ENCODE measurements at places on chromosomes 11 and 22.

GRCh38 chr11:70883973-70884623 is 368.3 kb downstream of the SHANK2 start:
- DNase-seq, result no peak

DNA sequence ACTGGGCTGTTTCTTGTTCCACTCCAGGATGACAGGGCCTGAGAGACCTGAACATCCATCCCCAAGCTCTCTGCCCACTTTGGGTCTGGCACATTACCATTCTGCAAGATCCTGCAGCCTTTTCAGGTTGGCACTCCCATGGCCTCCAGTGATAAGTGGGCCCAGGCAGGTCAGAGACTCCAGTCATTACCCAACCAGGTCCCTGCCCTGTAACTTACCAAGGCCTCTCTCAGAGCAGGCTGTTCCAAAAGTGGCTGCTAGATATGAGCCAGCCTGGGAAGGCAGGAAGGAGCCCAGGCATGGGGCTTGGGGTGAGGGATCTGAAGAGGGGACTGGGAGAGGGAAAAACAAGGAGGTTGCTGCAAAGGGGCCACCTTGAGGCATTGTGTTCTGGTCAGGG is 35.9 kb downstream of the KCNQ1OT1 start:
- DNase-seq, result no peak

- DNase-seq, result no peak
These were observed 318.7 kb downstream of the BUD13 start for GRCh38 chr11:116454020-116454645.

- no peak for DNase-seq
These were observed 20.1 kb upstream of the BDNF start for GRCh38 chr11:27720277-27720830.

- DNase-seq, result no peak
These were observed 171.5 kb downstream of the SBF2 start for GRCh38 chr11:10122326-10123197.

GRCh38 chr22:46287873-46288751 is 8.6 kb upstream of the GTSE1 start:
- no peak for DNase-seq

GRCh38 chr11:13119361-13119760 is 110.2 kb downstream of the RASSF10 start:
- DNase-seq, result no peak

GRCh38 chr11:99015634-99016454 is 4.9 kb upstream of the CNTN5 start:
- no peak for DNase-seq

GRCh38 chr11:86050196-86050709 is 18.6 kb downstream of the PICALM start:
- DNase-seq, result no peak

DNA sequence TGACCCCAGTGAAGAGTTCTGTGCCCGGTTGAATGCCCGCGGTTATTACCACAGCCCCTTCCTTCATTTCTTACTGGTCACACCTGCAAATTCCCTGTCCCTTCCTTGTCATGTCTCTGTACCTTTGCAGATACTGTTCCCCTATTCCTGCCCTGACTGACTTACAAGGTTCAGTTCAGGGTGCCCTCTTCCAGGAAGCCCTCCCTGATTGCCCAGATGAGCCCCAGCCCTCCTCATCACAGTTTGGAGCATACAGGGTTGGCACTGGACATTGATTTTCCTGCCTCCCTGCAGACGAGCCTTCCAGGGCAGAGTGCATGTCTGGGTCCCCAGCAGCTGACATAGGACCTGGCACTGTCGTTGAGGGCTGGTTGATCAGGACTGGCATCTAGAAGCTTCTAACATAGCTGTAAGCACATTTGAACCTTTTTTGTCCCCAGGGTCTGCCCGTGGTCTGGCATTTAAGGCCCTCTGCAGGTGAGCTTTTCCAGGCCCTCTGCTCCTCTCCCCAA is 70.4 kb upstream of the SHISAL1 start:
- no peak for DNase-seq

DNA sequence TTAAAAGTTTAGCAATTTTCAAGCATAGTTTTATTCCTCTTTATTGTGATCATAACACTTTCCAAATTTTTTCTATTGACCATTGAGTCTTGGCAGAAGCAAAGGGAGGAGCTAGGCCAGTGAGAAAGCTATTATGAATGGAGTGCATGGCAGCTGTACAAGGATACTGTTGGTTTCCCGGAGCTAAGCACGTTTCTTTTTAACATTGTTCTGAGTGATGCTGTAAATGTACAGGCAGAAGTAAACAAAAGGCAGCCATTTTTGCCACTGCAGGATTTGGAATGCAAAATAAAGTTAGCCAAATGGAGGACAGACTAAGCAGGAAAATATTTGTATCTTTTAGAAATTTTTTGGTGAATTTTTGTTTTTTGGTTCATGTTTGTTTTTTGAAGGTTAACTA is 16.2 kb downstream of the CBL start:
- no peak for DNase-seq

DNA sequence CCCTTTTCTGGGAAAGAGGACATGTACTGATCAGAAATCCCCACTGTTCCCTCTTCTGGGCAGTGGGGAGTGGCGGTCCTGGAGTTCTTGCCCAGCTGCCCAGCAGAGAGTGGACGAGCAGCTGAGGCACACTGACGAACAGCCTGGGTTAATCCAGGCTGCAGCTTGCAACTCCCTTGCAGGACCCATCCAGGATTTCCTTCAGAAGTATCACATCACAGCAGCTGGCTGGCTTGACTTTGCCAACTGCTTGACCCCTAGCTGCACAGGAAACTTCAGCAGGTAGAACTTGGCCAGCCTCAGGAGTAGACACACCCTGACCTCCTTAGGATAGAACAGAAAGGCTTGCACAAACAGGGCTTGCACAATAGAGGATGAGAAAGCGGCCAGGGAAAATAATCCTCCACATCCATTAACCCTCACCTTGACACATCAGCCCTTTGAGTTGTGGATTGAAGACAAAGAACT is 27.9 kb upstream of the FZD4 start:
- no peak for DNase-seq

DNA sequence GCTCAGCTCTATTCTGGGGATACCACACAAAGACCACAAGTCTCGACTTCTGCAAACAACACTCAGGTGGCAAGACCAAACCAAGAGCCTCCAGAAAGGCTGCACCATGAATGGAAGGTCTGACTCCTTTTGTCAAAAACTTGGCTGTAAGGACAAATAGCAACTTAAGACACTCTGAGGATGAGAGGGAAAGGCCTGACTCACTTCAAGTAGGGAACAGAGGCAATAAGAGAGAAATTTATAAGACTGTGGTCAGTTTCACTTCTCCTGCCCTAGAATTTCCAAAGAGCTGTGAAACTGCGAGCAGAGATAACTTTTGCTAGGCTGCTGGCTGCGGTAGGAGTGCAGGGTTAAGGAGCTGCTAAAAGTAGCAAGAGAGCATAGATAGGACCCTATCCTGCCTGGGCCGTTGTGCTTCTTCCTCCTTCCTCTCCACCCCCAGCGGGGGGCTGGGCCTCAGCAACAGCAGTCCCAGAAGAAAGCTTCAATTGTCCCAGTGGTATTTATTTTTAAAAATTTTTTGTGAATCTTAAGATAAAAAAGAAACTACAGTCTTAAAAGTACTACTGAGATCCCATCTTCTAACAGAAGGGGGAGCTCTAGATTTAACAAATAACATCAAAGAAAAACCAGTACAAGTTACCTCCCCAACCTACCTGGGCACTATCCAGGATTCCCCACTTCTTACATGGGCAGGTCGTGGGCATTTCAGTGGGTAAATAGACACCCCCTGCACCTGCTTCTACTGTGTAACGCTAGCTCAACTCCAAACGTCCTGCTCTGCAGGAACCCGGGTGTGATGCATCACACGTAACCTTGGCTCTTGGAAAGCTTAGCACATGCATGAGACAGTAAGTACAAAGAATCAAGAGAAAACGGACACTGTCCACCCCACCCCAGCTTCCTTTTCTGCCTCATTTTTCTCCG is 66.4 kb downstream of the SGSM3 start:
- no peak for DNase-seq

DNA sequence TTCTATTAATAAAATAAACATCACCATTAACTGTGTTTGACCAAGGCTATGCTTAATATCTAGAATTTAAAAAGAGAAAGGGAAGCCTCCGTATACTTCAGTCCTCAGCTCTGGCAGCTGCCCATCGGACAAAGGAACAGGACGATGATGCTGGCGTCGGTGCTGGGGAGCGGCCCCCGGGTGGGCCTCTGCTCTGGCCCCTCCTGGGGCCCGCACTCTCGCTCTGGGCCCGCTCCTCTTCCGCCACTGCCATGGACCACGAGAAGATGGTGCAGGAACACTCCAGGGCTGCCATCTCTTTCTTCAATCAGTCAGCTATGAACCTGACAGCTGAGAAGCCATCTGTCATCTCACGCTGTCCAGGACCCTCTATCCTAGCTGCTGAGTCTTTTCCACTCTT is 25.3 kb downstream of the PDHX start:
- no peak for DNase-seq

GRCh38 chr11:74460481-74461154 is 6.7 kb downstream of the KCNE3 start:
- DNase-seq, result no peak

DNA sequence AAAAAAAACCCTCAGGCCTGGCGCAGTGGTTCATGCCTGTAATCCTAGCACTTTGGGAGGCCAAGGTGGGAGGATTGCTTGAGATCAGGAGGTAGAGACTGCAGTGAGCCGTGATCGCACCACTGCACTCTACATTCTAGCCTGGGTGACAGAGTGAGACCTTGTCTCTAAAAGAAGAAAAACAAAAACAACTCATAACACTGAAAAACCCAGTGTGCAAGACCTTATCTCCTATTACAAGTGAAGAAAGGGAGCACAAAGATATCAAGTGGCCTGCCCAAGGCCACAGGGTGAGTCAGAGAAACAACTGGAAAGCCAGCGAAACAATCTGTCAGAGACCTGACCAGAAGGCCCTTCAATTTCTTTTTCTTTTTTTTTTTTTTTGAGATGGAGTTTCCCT is 2.5 kb downstream of the TXN2 start:
- DNase-seq, result no peak

DNA sequence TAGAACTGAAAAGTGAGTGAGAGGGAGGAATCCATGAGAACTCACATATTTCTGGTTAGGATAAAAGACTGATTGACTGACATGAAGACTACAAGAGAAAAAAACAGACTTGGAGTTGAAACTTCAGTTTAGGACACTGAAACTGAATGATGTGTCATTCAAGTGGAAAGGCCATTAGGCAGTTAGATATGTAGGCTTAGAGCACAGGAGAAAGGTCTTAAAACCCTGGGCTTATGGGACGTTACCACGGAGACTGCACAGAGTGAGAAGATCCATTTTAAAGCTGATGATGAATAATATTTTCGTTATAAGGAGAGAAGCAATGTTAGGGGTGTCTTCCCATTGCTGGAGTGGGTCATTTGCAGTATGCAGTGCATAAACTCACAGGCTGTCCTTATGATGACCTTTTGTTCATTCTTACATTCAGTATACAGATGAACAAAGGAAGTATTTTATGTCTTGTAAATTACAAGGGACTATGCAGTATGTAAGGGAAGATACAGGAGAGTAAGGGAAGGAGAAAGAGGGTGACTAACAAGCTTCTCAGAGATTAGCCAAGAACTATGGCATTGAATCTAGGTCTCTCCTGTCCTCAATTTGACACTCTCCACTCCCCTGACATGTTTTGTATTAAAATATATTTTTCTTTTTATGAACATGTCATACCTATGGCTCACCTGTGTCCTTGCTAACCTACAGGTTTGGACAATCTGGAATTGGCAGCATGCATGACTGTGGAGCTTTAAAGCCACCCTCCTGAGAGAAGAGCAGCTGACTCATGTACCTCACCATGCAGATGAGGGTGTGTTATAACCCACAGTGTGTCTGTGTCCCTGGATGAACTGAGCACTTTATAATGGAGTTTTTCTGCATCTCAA is 63.7 kb downstream of the MAML2 start:
- peak; percentile 45 for DNase-seq

DNA sequence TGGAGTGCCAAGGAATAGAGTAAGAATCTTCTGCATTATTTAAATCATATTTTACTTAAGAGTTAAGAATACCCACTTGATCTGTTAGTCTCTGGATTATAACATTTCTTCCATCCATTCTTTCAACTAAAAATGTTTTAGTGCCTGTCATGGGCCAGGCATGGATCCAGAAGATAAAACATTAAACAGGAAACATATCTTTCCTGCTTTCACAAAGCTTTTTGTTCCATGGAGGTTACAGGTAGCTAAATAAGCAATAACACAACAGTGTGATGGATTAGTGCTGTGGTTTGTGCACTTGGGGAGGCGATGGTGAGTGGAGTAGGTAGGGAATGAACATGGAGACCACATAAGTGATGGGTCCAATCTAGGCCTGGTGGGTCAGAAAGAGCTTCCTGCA is 258.5 kb downstream of the DDX10 start:
- DNase-seq, result no peak

- no peak for DNase-seq
These were observed 67.3 kb downstream of the IMMP1L start for GRCh38 chr11:31442086-31442485.

- no peak for DNase-seq
These were observed 9.0 kb downstream of the FAM118A start for GRCh38 chr22:45318558-45319323.

- no peak for DNase-seq
These were observed at the start of gene SAA2 for GRCh38 chr11:18248561-18248960. TSS of gene SAA2 (minus strand) at chr11:18248668. CDS start at chr11:18248011, 657 bp downstream.

- no peak for DNase-seq
These were observed 8.0 kb upstream of the TSPAN18 start for GRCh38 chr11:44718612-44719390.

DNA sequence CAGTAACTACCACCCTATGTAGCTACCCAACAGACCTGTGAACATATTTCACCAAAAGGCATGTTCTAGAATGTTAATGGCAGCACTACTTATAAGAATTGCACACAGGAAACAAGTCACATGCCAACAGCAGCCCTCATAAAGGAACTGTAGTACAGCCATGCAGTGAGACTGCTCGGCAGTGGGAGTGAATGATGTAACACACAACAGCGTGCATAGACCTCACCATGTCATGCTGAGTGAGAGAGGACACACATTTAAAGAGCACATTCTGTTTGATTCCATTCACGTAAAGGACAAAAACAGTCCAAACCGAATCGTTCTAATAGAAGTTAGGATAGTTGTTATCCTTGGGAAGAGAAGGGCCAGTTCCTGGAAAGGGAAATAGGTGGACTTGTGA is 27.2 kb upstream of the KIRREL3 start:
- no peak for DNase-seq

DNA sequence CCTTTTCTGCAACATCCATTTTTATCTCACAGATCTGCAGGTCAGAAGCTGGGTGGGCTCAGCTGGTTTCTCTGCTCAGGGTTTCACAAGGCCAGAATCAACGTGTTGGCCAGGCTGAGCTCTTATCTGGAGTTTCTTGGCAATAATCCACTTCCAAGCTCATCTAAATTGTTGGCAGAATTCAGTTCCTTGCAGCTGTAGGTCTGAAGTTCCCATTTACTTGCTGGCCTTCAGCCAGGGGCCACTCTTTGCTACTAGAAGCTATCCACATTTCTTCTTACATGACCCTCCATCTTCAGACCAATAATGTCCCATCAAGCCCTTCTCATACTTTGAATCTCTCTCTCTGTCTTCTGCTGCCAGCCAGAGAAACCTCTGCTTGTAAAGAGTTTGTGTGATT is 103.5 kb downstream of the WNT11 start:
- no peak for DNase-seq

GRCh38 chr11:13008625-13009475 is at the start of gene RASSF10:
TSS of gene RASSF10 (plus strand) at chr11:13009316. CDS start at chr11:13009577, 261 bp downstream.
- DNase-seq, result no peak
